Stimulated activated CD4-positive, alpha-beta T cell treated with anti-CD3 and anti-CD28 coated beads, Interleukin-1b, Interleukin-23, amount 100 ng/mL, for 48 hours (primary cell): ENCODE measurements at places on chromosomes 1 and 21.
A peak's percentile ranks its signal among the peaks of the same experiment; 100 is the strongest.

DNA sequence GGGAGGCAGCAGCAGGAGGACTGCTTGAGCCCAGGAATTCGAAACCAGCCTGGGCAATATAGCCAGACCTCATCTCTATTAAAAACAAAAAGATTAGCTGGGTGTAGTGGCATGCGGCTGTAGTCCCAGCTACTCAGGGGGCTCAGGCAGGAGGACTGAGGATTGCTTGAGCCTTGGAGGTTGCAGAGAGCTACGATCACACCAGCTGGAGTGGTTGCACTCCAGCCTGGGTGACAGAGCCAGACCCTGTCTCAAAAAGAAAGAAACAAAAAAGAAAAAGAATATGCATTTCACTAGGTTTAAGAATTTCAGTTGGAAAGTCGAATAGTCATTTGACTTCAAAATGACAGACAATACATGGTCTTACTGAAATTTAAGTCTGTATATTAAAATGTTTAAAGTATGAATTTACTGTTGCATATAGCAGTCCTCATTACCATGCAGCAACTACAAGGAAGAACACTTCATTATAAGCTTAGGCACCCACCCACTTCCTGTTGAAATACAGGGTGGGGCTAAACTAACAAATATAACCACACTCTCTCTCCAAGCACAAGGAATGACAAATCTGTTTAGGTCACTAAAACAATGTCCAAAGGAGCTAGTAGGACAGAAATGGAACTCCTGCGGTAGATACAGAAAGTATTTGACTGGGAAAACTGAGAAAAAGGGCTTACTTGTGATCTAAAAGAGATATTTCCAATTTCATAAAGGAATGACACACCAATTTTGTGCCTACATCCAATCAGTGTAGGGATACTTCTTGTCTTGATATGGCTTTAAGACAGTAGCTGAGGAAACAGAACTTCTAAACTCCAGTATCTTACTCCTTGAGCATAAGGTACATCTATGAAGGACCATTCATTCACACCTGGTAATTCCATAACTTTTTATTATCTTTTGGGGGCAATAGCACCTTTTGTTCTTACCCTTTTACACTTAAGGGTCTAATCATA, 44.1 kb downstream of the GPR3 start:
- DNase-seq: no peak

GRCh38 chr1:186849826-186850225, 21.1 kb downstream of the PLA2G4A start:
- no peak for DNase-seq

GRCh38 chr1:41442697-41443251, 41.7 kb downstream of the EDN2 start:
- no peak for DNase-seq

GRCh38 chr1:162359523-162360236, 17.0 kb downstream of the SPATA46 start:
- no peak for DNase-seq

DNA sequence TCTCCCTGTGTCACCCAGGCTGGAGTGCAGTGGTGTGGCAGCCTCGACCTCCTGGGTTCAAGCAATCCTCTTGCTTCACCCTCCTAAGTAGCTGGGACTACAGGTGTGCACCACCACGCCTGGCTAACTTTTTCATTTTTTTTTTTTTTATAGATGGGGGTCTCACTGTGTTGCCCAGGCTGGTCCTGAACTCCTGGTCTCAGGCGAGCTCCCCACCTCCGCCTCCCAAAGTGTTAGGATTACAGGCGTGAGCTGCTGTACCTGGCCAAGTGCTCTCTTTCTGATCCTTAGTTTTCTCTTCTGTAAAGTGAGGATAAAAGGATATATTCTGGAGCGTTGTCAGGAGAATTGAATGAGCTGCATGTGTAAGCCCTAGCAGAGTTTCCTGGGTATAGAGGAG, 68.7 kb downstream of the GALNT2 start:
- DNase-seq: no peak

DNA sequence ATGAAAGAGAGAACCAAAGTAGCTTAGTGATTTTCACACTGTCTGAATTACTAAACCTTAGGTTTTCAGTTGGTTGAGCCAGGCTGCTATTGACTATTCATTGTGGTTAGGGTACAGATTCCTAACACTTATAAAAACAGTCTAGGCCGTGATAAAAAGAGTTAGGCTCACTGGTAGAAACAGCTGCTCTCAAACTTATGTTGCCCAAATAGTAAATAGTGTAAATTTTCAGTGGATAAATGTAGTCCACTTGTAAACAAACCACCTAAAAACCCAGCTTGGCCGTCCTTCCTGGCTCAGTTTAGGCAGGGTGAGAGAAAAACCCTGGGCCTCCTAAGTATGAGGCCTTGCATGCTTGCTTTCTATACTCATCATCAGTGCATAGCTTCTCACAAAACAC, 34.9 kb downstream of the ARID1A start:
- DNase-seq: no peak

GRCh38 chr1:180948641-180949615, 36.2 kb downstream of the KIAA1614 start:
- no peak for DNase-seq

DNA sequence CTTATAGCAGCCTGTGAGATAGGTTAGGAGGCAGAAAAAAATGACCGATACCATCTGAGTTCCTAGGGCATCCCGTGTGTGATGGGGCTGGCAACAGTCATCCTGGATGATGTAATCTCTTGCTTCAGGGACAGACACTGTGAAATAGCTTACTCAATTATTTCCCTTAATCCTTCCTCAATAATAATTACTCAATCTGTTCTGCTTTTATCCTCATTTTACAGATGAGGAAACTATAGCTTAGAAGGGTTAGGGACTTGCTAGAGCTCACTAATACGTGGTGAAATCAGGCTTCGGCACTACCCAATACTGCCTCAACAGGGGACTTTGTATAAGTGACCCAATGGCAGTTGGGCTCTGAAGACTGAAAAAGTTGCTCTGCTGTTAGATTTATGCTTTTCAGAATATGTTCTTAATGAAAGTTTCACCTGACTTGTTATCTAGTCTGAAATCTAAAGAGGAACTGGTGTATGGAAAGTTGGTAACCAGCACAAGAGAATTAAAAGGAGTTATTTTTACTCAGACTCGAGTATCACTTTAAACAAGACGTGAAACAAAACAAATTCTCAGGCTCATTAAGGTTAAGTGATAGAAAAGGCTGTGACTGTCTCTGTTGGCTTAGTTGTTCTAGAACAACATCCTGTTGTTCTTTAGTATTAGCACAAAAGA, 14.4 kb downstream of the CD55 start:
- peak; percentile 9 for DNase-seq

DNA sequence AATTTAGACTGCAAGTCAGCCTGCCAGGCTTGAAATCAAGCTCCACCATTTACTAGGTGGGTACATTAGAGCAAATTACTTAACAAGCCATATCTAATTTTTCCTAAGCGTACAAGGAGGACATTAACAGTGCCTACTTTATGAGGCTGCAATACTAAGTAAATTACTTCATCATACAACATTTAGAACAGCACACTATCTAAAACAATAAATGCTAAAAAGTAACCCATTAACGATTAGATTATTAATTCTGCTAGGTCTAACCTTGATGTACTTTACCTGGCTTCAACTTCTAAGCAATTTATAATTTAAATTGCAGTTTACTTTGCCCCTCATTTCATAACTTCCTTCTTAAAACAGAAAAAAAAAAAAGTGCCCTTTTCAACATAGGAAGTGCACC, 1155.6 kb upstream of the NCAM2 start:
- DNase-seq: no peak

DNA sequence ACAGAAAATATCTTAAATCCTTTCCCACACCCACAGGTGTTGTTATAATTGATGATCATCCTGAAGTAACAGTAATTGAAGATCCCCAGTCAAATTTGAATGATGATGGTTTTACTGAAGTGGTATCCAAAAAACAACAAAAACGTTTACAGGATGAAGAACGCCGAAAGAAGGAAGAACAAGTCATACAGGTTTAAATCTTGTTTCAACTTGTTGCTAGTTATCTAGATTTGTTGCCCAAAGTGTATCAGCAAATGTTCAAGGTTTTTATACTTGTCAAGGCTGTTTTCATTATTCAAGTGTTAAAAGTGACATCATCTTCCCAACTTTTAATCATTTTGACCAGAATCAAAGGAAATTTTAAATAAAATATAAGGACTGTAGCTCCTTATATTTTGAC, 64.7 kb downstream of the PRRC2C start:
- DNase-seq: no peak

DNA sequence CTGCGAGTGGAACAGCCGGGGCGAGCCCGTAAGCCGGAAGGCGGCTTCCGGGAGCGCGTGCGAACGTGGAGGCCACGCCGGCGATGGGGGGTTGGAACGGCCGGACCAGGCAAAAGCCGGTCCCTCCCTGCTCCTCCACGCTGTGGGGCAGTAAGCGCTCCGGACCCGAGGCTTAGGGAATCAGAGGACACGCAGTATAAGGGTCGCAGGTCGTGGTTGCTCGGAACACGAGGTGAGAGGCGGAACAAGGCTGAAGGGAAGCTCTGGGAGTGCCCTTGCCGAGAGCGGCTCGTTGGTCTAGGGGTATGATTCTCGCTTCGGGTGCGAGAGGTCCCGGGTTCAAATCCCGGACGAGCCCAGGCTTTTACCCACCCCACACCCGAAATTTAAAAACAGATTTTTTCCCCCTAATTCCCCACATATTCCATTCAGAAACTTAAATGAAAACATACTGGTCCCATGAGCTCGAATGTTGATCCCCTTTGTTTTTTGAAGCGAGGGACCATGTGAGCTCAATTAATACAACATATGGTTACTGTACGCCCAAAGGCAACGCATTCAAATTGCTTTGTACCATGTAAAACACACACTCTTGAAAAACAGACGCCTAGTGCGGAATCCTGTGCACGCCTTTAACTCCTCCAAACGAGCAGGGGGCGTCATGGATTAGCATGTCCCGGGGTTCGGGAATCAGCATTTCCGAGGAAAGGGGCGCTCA, 7.2 kb upstream of the MPZL1 start:
- DNase-seq: peak; percentile 89

DNA sequence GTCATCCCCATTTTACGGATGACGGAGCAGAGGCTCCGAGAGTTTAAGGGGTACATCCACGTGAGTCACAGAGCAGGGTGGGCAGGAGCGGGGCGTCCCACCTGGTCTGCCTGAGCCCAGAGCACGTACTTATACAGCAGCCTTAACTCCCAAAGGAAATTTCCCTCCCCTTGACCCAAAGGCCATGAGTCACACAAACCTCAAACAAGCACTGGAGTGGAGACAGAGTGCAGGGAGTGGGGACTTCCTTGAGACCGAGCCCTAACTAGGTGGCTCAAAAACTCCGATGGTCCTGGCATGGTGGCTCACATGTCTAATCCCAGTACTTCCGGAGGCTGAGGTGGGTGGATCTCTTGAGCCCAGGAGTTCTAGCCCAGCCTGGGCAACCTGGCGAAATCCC, 141.6 kb upstream of the KLHDC7A start:
- DNase-seq: no peak

DNA sequence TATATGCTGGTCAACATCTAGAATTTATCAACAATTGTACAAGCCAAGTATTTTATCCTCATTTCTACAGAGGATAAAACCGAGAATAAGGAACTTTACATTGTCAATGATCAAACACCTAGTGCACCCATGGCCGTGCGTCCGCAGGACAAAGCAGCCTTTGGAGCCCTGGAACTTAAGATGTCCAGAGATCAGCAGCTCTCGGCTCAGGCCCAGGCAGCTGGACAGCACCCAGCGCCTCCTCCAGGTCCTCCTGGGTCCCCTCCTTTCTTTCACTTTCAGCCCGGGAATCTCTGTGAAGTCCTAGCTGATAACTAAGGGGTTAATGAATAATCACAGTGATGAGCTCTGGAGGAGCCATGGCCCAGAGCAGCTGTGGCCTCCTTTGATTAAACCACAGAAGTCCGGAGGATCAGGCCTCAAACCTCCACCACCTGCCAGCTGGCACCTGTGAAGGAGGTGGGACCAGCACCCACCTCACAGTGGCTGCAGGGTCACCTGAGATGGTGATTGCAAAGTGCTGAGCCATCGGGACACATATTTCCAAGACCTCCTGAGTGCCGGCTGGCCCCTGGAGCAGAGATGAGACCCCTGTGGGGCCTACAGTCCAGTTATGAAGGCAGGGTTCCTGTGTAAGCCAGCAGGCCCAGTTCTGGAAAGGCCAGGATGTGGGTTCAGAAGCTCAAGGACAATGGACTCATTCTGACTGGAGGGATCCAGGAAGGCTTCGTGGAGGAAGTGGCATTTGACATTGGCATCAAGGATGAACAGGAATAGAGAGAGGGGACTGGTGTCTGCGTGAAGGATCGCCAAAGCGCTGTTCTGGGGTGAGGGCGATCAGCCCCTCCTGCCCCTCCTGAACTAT, 11.6 kb upstream of the SAMD11 start:
- no peak for DNase-seq

GRCh38 chr1:188043536-188044245, 1214.9 kb downstream of the PLA2G4A start:
- no peak for DNase-seq

GRCh38 chr1:31335007-31335406, 37.9 kb downstream of the FABP3 start:
- no peak for DNase-seq

DNA sequence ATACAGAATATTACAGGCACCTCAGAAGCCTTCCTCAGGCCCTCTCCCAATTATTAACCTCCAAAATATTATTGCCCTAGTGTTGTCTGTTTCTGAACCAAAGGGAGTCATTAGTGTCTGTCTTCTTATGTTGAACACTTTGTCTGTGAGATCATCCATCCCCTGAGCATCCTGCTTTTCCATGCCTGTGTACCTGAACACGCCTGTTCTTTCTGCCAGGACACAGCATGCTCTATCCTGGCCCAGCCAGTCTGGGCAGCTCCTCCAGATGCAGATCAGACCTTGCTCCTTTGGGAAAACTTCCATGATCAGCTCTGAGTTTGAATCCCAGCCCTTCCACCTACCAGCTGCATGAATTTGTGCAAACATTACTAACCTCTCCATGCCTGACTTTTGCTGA, 11.0 kb upstream of the CDC42 start:
- no peak for DNase-seq

DNA sequence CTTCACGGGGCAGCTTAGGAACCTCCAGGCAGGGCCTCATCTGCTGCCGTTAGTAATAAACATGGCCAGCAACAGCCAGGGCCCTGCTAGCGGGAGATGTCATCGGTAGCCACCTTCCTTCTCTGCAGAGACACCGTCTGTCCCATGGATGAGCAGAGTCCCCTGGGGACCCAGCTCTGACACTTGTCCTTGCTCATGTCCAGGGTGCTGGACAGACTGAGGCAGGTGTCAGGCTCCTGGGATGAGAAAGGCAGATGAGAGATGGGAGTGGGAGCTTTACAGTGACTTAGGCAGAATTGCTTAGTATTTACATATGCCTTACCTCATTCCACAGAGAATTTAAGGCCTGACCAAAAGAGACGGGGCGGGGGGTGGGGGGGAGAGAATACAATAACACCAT, 25.0 kb downstream of the CAPN2 start:
- no peak for DNase-seq

- DNase-seq: no peak
These were observed 32.0 kb upstream of the EPS15 start for GRCh38 chr1:51551081-51551480.
